Adipocyte (in vitro differentiated cells): ENCODE measurements at places on chromosomes 6 and 20.

DNA sequence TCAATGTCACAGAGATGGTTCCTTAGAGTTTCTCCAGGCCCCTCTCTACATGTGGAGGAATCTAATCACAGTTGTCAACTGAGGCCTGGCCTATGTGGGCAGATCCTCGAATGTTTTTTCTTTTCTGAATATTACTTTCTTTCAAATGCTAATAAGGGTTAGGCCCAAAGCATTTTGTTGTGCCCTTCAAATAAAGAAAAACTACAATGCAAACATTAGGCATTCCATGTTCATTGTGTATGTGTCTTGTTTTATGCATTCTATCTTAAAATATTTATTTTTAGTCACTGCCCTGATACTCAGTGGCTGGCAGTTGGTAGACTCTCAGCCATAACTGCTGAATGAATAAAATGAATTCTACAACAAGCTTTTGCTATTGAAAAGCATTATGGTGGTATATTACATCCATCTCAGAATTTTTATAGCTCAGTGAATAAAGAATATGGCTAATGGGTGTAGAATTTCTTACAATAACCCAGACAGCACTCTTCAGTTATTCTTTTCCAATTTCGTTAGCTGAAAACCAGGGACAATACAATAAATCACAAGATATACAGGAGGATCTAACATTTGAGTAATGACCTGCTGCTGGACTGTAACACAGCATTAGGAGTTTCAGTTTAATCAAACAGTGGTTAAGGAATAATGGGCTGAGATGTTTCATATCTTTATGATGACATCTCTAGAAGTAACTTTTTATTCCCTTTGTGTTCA is 28.3 kb downstream of the RGS17 start:
- DNase-seq: no peak

- DNase-seq: no peak
Measured at GRCh38 chr20:41939659-41940058, 321.5 kb upstream of the CHD6 start.

DNA sequence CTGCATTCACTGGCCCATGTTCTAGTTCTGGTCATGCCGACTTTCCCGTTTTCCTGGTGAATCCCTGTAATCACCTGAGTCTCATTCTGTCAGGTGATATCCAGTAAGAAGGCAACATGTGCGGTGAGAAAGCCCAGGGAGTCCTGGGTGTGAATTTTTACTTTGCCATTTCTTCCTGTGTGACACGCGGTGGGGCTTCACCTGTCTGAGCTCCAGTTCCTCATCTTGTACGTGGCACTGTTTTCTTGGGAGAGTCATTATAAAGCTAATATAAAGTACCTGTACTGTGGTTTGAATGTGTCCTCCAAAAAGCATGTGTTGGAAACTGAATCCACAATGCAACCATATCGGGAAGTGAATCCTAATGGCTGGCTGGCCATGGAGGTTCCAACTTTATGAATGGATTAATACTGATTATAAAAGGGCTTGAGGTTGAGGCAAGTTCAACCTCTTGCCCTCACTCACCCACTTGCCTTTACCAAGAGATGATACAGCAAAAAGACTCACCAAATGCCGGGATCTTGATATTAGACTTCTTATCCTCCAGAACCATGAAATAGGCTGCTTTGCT is 5.1 kb downstream of the HLA-E start:
- no peak for DNase-seq

- DNase-seq: no peak
Measured at GRCh38 chr6:115854866-115855665, 205.6 kb downstream of the FRK start.

DNA sequence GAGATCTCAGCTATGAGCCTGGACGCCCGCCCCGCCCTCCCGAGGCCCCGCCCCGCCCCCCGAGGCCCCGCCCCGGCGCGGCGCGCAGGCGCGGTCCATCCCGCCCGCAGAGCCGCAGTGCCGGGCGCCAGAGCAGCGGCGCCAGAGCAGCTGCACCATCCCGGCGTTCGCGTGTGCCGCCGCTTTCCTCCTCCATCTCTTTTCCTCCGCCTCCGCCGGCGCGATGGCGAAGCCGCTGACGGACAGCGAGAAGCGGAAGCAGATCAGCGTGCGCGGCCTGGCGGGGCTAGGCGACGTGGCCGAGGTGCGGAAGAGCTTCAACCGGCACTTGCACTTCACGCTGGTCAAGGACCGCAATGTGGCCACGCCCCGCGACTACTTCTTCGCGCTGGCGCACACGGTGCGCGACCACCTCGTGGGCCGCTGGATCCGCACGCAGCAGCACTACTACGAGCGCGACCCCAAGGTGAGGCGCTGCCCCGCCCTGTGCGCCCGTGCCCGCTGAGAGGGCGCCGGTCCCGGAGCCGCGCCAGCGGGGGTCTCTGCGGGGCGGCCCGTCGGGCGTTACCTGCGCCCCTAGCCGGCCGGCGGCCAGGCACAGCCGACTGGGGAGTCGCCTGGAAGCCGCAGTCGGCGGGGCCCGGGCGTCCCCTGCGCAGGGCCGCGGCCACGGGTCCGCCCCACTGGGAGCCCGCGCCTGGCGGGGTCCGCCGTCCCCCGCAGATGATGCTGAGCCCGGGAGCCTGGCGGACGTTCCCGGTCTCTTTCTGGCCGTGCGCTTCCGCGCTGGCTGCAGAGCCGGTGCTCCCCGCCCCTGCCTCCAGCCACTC is at the start of gene PYGB:
Gene PYGB, plus strand, starts transcription at position 130 of the 830 bp plus-strand sequence. Its CDS starts 94 bp downstream, at position 224.
- DNase-seq: peak; percentile 91

DNA sequence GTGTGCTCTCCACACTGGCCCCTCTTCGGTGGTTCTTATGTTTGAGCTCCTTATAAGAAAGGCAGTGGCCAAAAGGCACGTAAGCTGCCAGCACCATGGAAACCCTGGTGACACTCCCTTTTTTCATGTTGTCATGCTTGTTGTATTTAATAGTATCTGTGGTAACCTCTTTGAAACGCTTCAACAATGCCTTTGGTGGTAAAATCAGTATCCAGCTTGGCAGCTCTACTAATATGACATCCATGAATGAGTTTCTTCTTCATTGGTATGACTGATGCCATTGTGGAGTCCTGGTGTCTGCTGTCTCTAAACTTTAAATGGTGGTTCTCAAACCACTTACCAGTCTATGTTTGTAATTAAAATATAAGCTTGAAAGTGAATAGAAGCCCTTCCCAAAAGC is 10.7 kb upstream of the MYLK2 start:
- DNase-seq: no peak

- DNase-seq: peak; percentile 70
Measured at GRCh38 chr20:1803061-1803931, 91.9 kb upstream of the SIRPA start.

DNA sequence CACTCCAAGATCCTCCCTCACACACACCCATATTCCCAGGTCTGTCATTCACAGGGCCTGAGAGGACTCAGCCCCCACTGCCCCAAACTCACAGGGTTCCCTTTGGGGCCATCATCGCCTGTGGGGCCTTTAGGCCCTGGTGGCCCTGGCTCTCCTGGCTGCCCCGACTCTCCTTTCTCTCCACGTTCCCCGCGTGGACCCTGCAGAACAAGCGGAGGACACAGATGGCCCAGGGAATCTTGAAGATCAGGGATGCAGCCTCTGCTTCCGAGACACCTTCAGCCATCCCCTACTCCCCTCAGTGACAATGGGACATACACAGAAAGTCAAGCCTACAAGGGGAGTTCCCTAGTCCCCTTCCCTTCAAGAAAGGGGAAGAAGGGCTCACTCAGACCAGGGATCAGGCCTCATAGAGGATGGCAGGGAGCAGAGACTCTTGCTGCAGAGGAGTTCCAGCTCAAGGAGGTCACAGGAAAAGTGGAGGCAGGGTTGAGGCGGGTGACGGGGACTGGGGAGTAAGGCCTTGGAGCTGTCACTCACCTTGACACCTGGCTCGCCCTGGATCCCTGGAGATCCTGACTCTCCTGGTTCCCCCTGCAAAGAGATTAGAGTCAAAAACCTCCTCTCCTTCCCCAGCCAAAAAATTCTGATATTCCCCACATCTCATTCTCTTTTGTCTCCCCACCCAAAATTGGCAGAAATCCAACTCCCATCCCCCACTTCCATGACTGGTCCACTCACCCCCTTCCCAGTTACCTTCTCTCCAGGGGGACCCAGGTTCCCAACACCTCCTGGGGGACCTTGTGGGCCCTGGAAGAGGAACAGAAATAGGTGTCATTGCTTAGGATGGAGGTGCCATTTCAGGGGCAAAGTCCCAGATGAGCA is 22.7 kb downstream of the COL11A2 start:
- no peak for DNase-seq

- peak; percentile 25 for DNase-seq
Measured at GRCh38 chr6:144259986-144260385, 25.1 kb upstream of the UTRN start.

DNA sequence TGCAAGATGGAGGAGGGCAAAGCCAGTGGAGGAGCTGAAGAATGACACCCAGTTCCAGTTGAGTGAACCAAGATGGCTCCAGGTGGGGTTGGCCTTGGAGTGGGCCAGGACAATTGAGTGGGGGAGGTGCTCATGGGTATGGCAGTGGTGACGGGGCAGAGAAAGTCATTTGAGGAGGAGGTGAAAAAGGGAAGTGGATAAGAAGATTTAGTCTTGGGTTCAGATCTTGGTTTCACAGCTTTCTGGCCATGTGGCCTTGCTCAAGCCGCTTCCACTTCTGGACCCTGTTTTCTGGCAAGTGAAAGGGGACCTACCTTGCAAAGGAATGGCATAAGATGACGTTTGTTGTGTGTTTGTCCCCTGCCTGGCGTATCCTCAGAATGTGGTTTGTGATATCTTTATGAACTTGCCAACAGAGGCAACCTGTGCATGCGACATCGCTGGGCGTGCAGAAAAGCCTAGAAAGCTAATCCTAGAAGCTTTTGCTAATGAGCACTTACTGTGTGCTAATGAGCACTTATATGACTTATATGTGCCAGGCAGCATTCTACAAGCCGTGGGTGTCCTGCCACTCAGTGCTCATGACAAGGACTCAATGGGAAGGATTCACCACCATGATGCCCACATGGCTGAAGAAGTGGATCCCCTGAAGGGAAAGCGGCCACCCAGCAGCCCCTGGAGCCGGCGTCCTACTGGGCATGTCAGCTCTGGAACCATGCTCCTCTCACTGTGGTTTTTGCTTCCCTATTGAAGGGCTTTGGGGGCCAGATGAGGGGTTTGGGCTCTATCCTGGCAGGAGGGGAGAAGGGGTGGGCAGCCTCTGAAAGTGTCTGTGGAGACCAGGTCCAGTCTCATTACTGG is 23.6 kb upstream of the STX16 start:
- DNase-seq: no peak

GRCh38 chr6:26055719-26056582 is 31.3 kb upstream of the HFE start:
- DNase-seq: peak; percentile 94

- DNase-seq: no peak
Measured at GRCh38 chr6:148288541-148288940, 54.1 kb upstream of the SASH1 start.

GRCh38 chr6:45697605-45698004 is 318.1 kb downstream of the CLIC5 start:
- peak; percentile 93 for DNase-seq

GRCh38 chr20:1819311-1820137 is 75.7 kb upstream of the SIRPA start:
- DNase-seq: no peak

- no peak for DNase-seq
Measured at GRCh38 chr6:158771399-158772152, 47.6 kb downstream of the EZR start.

GRCh38 chr6:73798592-73798991 is 102.6 kb downstream of the CD109 start:
- DNase-seq: peak; percentile 87

DNA sequence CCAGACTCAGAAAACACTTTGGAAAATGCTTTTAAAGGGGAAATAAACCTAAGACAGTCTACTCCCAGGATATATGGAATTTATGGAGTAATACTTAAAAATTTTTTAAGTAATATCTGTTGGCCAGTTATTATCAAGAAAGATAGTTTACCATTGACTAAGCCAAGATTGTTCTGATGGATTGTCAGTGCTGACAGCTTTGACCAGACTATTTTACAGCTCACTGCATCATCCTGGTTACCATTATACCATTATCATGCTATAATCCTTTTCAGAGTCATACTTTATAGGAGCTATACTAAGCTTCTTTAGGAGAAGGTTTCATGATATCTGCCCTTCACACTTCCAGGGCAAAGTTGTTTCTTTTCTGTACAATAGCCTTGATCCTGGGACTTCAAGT is 16.5 kb downstream of the GTF2H5 start:
- DNase-seq: no peak

- DNase-seq: no peak
Measured at GRCh38 chr20:38450412-38450975, 15.4 kb upstream of the SNHG17 start.

GRCh38 chr6:99294786-99295185 is 54.7 kb downstream of the FAXC start:
- DNase-seq: no peak
